ENCODE measurements at places on chromosomes 7 and 10.

- DNase-seq = no peak
Observed at GRCh38 chr10:70931168-70931815, 42.9 kb upstream of the PCBD1 start.

GRCh38 chr7:69871213-69871885, 273.1 kb downstream of the AUTS2 start:
- DNase-seq = no peak

DNA sequence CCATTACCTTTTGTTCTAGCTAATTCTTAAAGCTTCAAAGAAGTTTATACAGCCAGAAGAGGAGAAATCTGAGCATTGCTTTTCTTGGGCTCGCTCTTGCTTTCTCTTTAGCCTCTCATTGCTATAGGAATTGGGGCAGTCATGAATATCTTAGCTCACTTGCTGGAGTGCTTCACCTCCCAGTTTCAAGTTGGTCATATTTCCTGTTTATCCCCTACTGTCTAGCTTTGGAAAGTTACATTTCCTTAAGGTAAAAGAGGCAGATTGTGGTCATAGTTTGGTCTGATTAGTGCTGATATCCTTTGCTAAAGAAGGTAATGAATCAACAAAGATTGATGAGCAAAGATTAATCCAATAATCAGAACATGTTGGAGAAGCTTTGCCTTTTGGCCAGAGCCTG, 77.7 kb upstream of the GLI3 start:
- no peak for DNase-seq

- no peak for DNase-seq
Observed at GRCh38 chr10:86344714-86345161, 21.9 kb downstream of the GRID1 start.

- no peak for DNase-seq
Observed at GRCh38 chr7:151680810-151681209, 161.1 kb upstream of the RHEB start.

DNA sequence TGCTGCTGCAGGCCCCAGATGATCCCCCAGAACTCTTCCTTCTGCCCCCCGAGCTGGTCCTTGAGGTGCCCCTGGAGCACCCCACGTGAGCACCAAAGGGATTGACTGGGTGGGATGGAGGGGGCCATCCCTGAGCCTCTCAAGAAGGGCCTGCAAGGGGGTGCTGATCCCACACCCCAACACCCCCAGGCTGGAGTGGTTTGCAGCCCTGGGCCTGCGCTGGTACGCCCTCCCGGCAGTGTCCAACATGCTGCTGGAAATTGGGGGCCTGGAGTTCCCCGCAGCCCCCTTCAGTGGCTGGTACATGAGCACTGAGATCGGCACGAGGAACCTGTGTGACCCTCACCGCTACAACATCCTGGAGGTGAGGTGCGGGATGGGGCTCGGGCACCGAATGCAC, 8.2 kb downstream of the NOS3 start:
- no peak for DNase-seq

DNA sequence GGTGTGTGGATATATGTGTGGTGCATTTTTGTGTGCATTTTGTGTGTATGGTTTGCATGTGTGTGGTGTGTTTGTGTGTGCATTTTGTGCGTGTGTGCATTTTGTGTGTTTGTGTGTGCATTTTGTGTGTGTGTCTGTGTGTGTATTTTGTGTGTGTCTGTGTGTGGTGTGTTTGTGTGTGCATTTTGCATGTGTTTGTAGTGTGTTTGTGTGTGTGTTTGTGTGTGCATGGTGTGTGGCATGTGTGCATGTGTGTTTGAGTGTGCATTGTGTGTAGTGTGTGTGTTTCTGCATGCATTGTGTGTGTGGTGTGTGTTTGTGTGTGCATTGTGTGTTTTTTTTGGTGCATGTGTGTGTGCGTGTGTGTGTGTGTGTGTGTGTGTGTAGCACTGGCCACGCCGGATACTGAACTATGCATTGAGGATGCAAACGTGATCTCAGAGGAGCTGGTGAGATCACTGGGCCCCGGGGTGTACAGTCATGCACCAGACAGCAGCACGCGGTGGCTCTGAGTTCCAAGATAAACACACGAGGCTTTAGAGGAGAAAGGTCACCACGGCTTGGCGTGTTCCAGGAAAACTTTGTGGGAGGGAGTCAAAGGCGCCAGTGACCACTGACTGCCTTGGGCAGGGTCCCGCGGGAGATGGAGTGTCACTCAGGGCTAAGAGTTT, 106.6 kb upstream of the SHH start:
- DNase-seq = no peak

DNA sequence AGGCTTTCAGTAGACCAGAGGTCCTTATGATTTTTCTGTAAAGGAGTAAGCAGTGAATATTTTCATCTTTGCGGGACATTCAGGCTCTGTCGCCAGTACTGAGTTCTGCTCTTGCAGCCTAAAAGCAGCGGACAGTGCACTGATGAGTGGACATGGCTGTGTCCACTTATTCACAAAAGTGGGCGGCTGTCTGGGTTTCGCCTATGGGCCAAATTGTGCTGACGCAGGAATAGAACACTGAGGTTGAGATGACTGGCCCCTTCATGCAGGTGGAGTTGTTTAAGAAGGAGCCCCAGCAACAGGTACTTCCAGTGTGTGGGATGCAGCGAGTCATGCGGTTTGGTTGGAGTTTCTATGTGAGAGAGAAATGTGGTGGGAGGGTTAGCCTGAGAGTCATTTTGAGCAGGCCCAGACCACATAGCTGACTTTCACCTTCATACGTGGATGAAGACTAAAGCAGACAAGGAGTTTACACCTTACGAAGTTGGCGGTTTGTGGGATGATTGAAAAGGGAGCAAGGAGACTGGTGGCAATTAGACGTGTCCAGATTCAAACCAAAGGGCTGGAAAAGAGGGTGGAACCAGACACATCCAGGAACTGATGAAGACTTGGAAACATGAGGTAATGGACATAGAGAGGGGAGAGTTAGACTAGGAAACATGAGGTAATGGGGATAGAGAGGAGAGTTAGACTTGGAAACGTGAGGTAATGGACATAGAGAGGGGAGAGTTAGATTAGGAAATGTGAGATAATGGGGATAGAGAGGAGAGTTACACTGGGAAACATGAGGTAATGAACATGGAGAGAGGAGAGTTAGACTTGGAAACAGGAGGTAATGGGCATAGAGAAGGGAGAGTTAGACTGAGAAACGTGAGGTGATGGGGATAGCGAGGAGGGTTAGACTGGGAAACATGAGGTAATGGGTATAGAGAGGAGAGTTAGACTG, 38.2 kb downstream of the WDR37 start:
- DNase-seq = peak; percentile 13

DNA sequence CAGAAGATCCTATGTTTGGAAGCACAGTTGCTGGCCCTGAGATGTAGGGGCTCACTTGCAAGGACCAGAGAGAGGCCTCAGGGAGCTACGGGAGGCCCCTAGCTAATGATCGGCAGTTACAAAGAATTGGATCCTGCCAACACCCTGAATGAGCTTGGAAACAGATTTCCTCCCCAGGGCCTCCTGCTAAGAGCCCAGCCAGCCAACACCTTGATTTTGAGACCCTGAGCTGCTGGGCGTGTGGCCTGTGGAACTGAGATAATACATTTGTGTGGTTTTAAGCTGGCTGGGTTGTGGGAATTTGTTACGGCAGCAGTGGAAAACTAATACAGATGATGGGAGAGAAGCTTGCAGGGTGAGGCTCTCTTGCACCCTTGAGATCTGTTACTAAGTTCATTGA, 3.9 kb downstream of the DOCK1 start:
- no peak for DNase-seq

- DNase-seq = no peak
Observed at GRCh38 chr7:82417898-82418297, 25.7 kb downstream of the CACNA2D1 start.

Data from stimulated activated CD8-positive, alpha-beta memory T cell treated with anti-CD3 and anti-CD28 coated beads, Interleukin-15, amount 100 ng/mL, for 24 hours (primary cell).